ENCODE measurements at places on chromosomes 16 and 17. TPM values are rescaled to one million over a fixed set of nuclear protein-coding genes. Genes with fewer than 3 reads are reported as not detected.

The SLC9A5 gene
- 1.7 TPM for total RNA-seq

The CDYL2 gene
- 0.46 TPM for total RNA-seq

The KIF19 gene
- 0.01 TPM for total RNA-seq

The CCL7 gene
- 0.61 TPM for total RNA-seq

The NKD1 gene
- total RNA-seq = 0.12 TPM

The ADGRG3 gene
- total RNA-seq = 0.87 TPM

The OR2C1 gene
- total RNA-seq = not detected

The IL17C gene
- total RNA-seq = not detected

Data from A549 treated with CpdA at 1 μM for 4 hours (cell line).